T-helper 2 cell (primary cell): ENCODE measurements at places on chromosomes 13 and 19.

GRCh38 chr19:8476524-8476923, 25.9 kb downstream of the PRAM1 start:
- no peak for DNase-seq

DNA sequence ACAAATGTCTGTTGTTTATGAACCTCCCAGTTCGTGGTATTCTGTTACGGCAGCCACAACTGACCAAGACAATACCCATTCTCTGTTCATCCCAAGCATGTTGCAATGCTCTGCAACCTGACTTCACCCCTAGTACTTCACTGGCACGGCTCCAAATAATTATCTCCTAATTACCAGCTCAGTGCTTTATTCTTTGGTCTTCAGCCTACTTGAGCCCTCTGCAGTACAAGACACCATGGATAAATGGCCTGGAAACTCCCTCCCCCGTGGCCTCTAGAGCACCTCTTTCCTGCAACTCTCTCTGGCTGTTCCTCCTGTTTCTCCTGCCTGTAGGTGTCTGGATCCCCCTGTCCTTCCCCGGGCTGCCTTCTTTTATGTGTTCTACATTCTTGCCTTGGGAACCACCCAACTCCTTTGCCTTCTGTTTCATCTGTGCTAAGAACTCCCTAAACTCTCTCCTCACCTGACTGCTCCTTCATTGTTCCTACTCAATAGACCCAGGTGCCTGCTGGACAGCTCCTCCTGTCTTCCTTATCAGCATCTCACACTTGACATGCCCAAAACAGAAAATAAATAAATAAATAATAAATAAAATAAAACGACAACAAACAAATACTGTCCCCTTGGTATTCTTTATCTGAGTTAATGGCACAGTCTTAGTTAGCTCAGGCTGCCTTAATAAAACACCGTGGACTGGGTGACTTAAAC, 200.4 kb upstream of the IPO5 start:
- no peak for DNase-seq

GRCh38 chr19:34997071-34997617, 3.0 kb upstream of the GRAMD1A start:
- no peak for DNase-seq

GRCh38 chr13:112525356-112525945, 62.5 kb downstream of the TUBGCP3 start:
- DNase-seq = no peak

- DNase-seq = no peak
Measured at GRCh38 chr13:29507356-29507755, 88.1 kb downstream of the SLC7A1 start.

DNA sequence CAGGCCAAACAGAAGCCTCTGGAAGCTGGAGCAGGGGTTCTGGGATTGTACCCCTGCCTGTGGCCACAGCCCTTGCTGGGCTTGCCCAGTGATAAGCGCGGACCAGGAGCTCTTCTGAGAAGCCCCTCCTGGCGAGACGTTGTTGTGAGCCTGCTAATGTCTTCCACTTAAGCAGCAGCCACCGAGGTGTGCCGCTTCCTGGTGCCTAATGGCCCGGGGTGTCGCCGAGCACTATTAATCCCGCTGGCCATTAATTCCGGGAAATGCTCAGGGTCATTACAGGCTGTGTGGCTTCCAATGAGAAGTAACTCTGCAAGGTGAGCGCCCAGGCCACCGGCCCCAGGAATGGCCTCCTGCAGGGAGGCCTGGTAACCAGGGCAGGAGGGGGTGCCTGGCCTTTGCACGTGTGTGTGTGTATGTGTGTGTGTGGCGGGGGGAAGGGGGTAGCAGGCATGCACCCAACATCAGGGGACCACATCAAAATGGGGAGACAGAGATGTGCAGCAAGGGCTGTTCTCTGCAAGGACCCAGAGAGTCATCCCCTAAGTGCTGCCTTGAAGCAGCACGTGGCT, 175.0 kb downstream of the URI1 start:
- no peak for DNase-seq

DNA sequence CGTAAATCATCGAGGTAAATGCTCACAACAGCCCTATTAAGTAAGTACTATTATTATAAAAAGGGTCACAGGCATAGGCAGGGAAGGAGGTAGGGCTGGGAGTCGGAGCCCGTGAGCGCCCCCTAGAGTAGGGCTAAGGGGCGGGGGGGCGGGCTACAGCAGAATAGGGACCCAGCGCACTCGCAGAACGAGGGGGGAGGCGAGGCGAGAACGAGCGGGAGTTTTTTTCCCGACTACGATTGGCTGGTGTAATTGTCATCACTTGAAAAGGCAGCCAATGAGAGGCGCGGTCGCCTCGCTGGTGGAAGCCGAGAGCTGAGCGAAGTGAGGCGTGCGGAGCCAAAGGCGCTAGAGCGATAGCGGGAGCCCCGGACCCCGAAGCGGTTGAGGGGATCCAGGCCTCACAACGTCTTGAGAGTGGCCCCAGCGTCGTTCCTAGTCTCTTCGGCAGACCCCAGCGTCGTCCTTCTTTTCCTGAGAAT, 24.2 kb downstream of the KEAP1 start:
- DNase-seq = peak; percentile 82

GRCh38 chr19:1748115-1748872, 5.0 kb upstream of the ONECUT3 start:
- no peak for DNase-seq

DNA sequence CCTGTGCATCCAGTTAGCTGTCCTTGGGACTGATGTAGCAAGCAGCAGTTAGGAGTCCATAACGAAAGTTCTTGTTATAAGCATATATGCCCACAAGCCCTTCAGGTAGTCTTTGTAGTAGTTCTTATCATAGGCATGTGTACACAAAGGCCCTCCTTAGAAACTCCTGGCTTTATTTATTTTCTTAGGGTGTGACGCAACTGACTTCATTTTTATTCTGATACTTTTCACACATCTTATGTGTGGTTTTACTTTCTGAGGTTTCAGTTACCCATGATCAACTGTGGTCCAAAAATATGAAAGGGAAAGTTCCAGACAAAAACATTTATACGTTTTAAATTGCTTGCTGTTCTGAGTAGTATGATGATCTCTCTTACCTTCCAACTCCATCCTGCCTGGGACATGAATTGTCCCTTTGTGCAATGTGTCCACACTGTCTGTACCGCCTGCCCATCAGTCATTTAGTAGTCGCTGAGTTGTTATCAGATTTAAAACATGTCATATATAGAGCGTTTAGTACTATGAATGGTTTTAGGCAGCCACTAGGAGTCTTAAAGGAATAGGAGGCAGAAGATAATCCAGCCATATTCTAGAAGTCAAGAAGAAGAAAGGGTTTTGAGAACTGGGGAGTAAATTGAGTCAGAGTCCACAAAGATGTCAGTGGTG, 19.4 kb downstream of the GPC5 start:
- no peak for DNase-seq

GRCh38 chr19:38710928-38711725, 33.1 kb downstream of the CAPN12 start:
- DNase-seq = no peak

GRCh38 chr19:45558399-45558878, 26.2 kb downstream of the OPA3 start:
- peak; percentile 53 for DNase-seq

DNA sequence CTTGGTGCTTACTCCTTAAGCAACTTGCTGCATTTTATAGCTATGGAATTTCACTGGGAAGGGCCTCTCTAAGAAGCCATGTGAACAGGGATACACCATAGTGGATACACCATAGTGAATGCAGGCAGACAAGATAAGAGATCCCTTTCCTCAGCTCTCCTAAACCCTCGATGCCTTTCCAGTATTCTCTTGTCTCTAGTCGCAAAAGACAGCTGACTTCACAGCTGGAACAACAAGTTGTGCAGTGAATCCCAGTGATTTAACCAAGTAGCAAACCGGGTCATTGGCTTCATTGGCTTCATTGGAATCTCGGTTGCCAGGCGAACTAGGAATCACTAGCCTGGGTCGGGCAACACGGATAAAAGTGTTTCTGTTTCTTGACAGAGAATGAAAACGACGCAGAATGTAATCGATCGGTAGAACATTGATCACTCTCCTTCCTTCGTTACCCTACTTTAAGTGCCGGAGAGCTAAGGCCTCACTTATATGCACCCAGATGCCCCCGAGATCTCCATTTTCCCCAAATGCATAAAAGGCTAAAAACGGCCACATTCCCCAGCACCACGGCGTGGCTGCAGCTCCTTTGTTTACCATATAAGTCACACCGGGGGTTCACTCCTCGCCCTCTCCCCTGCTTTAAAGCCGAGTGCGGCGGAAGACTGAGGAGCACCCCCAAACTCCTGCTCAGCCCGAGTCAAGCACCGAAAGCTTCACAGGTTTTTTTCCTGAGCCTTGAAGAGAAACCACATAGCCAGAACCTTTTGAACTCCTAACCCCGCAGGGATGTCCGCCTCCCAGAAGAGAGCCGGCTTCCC, 674 bp downstream of the TRPC4 start:
- DNase-seq = no peak

- no peak for DNase-seq
Measured at GRCh38 chr19:50659318-50660087, 10.3 kb downstream of the C19orf81 start.

DNA sequence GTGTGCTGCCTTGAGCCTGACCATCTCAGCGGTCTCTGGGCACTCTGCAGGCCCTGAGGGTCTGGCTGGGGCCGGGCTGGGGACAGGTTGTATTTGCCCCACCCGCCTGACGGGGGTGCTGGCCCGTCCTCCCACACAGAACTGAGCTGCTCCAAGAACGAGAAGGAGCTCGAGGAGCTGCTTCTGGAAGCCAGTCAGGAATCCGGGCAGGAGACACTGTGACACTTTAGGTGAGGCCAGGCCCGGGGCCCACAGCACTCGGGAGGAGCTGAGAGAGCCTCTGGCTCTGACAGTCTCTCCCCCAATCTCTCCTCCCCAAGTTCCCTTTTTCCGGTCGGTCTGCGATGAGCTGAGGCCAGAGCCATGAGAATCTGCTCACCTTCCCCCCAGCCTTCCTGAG, 14.5 kb downstream of the NKPD1 start:
- no peak for DNase-seq

- DNase-seq = no peak
Measured at GRCh38 chr13:26784704-26785639, 24.4 kb upstream of the GPR12 start.

GRCh38 chr19:54507824-54508223, 5.2 kb downstream of the LAIR2 start:
- no peak for DNase-seq

- no peak for DNase-seq
Measured at GRCh38 chr19:14310055-14310454, 71.2 kb upstream of the ADGRE5 start.

- DNase-seq = no peak
Measured at GRCh38 chr19:55261671-55262126, 2.9 kb upstream of the PPP6R1 start.

DNA sequence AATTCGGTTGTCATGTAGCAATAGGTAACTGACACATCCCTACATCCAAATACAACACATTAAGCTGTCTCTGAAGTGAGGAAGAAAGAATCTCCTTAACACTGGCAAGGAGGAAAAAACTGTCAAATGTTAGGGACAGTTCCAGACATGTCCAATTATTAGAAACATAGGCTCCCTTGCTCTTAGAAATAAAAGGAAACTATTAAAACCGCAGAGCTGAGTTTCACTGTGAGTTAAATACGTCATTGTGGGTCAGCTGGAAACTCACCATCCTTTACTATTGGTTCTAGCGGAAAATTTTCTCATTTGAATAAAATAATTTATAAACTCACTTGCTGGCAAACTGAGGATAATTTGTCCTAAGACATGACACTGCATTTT, 40.7 kb downstream of the STARD13 start:
- DNase-seq = no peak

DNA sequence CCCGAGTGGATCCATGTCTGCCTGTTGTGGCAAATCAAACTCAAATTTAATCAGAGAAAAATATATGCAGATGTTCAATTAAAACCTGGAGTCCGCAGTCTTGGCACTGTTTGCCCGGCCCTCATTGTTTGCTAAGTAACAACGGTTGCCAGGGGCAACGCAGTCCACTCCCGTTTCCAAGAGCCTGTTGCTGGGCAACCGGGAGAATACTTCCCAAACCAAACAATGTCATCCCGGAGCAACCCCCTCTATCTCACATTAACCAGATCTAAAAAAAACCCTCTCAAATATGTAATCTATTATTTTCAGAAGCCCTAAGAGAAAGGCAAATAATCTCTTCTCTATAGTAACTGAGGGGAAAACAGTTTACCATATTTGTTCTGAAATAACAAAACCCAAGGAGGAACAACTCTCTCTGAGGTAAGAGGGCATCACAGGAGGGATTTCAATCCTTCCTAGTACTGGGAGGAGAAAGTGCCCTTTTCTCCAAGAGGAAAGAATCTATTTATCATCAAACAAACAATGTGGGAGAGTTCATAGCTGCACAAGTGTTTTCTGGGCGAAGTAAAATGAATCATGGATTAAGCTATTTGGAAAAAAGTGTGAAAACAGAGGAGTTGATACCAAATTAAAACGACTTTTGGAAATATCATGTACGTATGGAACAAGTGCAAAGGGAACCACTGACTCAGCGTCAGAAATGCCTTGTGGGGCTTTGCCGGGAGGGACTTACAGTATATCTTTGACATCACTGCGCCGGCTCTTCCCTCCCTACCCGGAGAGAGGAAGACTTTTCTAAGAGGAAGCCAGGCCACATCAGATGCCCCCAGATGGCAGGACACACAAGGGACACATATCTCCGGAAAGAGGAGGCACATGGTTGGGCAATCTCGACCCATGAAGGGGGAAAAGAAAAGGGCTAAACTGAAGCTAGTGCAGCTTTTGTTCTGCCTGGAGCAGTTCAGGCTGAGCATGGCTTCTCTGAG, 43.3 kb downstream of the RFX2 start:
- DNase-seq = no peak

DNA sequence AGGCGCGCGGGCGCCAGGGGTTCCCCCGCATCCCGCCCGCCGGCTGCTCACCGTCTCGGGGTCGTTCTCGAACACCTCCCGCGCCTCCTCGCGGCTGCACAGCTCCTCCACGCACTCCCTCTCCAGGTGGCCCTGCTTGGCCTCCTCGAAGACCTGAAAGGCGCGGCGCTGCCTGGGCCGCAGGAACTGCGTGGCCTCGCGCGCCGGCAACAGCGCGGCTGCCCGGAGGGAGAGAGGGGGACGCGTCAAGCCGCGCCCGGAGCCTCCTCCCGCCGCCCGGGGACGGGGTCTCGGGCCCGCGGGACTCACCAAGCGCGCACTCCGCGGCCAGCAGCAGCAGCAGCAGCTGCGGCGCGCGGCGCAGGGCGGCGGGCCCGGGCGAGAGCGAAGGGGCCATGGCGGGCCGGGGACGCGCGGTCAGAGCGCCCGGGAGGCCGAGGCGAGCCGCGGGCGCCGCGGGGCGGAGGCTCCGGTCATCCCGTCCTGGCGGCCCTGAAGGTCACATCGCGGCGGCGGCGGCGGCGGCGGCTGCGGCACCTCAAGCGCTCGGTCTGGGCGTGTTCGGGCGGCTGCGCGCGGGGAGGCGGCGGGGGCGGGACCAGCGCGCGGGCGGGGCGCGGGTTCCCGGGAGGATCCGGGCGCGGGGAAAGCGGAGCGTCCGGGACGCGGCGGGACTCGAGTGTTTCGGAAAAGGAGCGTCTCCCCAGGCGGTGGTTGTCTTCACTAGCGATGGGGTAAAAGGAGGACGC, at the start of gene GAS6:
Gene GAS6 (minus strand): TSS at position 553 of the 749 bp plus-strand sequence. CDS start 156 bp downstream, at position 397.
- DNase-seq = no peak

- no peak for DNase-seq
Measured at GRCh38 chr13:21882766-21883165, 211.9 kb downstream of the FGF9 start.

- DNase-seq = no peak
Measured at GRCh38 chr13:46748300-46748699, 48.7 kb downstream of the ESD start.

GRCh38 chr13:50829896-50830295, 13.6 kb downstream of the DLEU7 start:
- no peak for DNase-seq

GRCh38 chr19:54169149-54169740, 3.7 kb downstream of the TMC4 start:
- DNase-seq = no peak
